ENCODE measurements at places on chromosomes 5 and 9.

GRCh38 chr5:181246276-181247049 is 2.8 kb upstream of the RACK1 start:
- DNase-seq: no peak

DNA sequence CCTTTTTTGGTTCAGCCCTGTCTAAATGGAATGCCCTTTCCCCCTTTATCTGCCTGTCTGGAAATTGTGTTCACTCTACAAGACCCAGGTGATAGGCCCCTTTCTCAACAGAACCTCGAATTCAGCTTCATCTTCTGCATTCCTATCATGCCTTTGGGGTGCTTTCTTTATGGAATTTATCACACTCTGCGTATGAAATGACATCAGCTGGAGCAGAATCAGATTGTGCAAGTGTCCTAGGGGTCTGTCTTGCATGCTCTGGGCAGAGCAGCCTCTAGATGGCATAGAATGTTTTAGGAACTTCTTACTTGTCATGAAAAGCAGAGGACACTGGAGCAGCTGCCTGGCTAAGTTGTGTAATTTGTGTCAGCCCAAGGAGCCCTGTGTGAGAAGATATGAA is 84.9 kb downstream of the ISL1 start:
- no peak for DNase-seq

- DNase-seq: peak; percentile 26
Measured at GRCh38 chr9:133460405-133461175, 812 bp downstream of the CACFD1 start.

GRCh38 chr5:181245427-181246275 is 1.9 kb upstream of the RACK1 start:
- no peak for DNase-seq

GRCh38 chr5:60497706-60498500 is 202.1 kb downstream of the DEPDC1B start:
- DNase-seq: no peak

GRCh38 chr5:153964191-153964879 is 74.4 kb downstream of the FAM114A2 start:
- no peak for DNase-seq

DNA sequence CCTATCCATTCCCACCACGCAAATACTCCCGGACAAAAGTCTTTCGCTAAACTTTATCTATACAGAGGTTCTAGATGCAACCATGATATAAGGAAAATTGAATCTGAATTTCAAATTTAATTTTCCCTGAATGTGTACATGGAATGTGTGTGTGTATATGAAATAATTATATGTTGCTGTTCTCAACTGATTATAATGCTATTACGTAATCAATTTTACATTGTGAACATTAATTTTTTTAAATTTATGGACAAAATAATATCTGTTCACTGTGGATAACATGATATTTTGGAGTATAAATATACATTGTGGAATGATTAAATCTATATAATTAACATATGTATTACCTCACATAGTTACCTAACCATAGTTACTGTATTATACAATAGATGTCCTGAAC is 1250.6 kb downstream of the EFNA5 start:
- DNase-seq: no peak

- no peak for DNase-seq
Measured at GRCh38 chr5:137115152-137115551, 384.0 kb downstream of the SPOCK1 start.

DNA sequence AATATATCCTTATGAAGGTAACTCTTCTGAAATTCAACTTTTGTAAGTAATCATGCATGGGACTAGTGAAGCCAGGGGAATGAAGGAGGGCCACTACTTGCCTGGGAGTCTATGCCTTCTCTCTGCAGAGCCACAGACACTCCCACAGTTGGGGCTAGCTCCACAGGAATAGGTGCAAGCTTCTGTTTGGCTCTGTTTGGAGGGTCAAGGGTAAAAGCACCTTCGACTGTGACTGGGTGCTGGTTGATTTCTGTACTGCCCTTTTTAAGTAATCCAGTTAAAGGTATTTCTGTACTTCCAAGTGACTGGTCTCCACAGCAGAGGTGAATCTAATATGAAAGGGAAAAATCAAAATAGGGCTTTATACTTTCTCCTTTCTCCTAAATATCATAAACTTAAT is 32.2 kb downstream of the CEP120 start:
- no peak for DNase-seq

- no peak for DNase-seq
Measured at GRCh38 chr5:116372931-116373597, 201.6 kb downstream of the SEMA6A start.

GRCh38 chr5:59069438-59070079 is 486.7 kb downstream of the RAB3C start:
- no peak for DNase-seq

GRCh38 chr9:138042640-138043039 is 165.1 kb downstream of the CACNA1B start:
- DNase-seq: no peak

DNA sequence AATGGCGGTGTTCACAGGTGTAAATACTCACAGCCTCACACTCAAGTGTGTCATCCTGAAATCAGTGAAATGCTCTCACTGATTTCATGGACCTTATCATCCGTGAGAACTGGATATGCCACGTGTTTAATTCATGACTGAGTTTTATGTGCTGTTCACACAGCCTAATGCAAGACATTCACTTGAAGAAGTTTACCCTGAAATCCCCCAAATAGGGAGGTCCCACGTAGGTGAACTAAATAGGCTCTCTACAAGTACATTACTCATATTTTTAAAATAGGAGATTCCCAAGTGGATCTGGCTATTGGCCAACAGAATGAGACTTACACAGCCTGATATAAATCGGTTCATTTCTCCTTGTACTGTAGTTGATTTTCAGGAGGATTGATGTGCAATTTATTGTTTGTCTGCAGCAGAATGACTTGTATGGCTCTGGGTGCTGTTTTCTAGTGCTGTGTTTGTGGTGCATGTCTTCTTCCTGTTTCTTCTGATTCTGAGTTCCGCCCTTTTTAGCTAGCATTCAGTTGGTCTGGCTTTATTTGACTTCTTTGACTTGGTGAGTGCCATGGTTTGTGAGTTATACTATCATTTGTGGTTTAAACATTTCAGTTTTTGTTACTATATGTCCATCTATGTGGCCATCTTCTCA is 25.1 kb downstream of the TRIO start:
- no peak for DNase-seq

GRCh38 chr5:108382784-108383330 is 959 bp upstream of the FBXL17 start:
- peak; percentile 71 for DNase-seq

DNA sequence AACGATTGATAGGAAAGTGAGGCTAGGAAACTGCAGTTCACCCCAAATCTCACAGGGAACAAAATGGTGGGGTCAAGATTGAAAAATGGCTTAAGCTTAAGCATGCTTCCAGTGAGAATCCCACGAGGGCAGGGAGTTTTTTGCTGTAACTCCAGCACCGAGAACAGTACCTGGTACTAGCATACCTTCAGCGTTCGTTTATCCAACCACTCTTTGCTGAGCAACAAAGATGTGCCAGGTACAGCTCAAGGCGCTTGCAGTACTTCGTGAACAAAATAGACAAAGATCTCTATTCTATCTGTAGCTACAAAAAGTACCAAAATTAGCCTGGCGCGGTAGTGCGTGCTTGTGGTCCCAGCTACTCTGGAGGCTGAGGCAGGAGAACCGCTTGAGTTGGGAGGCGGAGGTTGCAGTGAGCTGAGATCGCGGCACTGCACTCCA is 778 bp upstream of the PPP6C start:
- DNase-seq: peak; percentile 49

GRCh38 chr5:11323761-11324160 is 562.7 kb upstream of the DAP start:
- no peak for DNase-seq

- DNase-seq: no peak
Measured at GRCh38 chr5:127650022-127650421, 1.1 kb downstream of the CTXN3 start.

GRCh38 chr5:115758356-115758755 is 58.1 kb downstream of the CDO1 start:
- no peak for DNase-seq

GRCh38 chr5:154686490-154686889 is 68.7 kb upstream of the LARP1 start:
- peak; percentile 59 for DNase-seq

- no peak for DNase-seq
Measured at GRCh38 chr5:127555826-127556225, 38.4 kb downstream of the PRRC1 start.

GRCh38 chr5:14655146-14655741 is 9.3 kb upstream of the OTULIN start:
- DNase-seq: no peak

- DNase-seq: no peak
Measured at GRCh38 chr5:69225860-69226259, 8.8 kb upstream of the CDK7 start.

DNA sequence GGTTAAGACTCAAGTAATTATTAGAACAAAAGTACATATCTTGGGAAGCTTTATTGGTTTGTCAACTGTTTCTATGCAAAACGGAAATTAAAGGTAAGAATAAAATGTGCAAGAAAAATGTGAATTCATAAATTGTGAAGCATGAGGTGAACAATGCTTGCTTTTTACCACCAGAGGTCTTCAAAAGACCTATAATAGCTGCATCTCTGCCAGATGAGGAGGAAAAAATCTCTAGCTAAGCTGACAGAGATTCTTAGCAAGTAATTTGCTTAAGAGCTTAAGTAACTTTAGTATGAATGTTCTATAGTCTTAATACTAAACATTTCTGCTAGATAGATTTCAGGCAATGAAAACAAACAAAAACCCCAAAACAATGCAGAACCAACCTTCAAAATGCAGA is 54.1 kb downstream of the MRPS30 start:
- no peak for DNase-seq

DNA sequence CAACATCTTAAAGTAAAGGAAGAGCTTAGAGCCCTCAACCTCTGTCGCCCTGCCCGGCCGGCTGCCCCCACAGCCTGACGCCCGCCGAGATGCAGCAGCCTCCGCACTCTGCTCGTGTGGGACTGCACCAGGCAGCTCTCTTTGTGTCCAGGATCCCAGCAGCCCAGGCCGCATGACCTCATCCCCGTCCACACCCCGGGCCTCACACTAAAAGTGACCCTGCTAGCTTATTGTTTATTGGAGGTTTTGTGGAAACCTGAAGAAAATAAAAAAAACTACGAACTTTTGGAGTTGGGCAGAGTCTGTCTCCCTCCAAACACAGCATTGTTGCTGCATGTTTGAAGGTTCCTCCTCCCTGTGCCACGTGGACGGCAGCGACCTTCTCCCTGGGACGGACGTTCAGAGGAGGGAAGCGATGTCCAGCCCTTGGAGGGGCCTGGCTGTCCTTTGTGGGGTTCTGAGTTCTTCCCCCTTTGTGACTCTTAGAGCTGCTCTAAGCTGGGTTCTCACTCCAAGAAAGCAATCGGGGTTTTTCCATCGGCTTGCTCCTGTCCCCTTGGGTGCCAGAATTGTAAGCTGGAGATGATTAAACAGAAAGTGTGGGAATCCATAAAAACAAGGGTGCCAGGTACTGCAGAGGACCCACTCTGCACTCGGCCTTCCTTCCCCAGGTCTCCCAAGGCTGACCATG is 103.5 kb upstream of the COL5A1 start:
- no peak for DNase-seq

DNA sequence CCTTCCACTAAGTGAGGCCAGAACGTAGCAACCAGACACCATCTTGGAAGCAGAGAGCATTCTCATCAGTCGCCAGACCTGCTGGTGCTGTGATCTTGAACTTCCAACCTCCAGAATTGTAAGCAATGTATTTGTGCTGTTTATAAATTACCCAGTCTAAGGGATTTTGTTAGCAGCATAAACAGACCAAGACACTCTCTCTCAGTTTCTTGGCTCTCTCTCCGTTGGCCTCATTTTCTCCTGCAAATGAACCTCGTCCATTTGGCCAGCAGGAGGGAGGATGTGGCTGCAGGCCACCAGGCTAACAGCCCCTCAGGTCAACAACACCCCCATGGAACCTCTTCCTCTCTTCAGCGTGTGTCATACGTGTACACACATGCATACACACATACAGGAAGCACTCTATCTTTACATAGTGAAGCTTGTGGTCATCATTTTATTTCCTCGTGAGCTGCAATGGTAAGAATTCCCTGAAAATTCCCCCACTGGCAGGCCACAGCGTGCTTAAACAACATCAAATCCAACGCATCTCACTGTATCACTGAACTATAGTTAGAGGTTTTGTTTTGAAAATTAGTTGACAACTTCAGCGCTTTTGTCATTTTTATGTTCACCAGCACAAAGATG is 62.8 kb upstream of the PPP1R26 start:
- no peak for DNase-seq

- no peak for DNase-seq
Measured at GRCh38 chr5:67344870-67345269, 148.3 kb upstream of the CD180 start.

GRCh38 chr9:87201351-87201751 is 254.0 kb upstream of the GAS1 start:
- no peak for DNase-seq

DNA sequence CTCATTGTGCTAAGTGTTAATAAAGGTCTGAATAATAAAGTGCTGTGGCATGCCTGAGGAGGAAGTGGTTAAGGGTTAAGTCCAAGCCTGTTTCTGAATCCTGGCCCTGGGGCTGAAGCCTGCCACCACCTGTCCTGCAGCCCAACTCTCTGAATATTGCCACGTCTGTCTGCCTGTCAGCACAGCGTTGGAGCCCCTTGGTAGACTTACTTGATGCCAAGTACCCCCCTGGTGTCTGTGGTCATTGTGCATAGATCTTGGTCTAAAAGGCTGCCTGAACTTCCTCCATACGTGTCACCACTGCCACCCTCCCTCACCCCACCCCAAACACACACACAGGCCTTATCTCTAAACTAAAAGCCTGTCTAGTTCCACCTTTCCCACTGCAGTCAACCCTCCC is 35.4 kb upstream of the SLC2A8 start:
- peak; percentile 7 for DNase-seq

DNA sequence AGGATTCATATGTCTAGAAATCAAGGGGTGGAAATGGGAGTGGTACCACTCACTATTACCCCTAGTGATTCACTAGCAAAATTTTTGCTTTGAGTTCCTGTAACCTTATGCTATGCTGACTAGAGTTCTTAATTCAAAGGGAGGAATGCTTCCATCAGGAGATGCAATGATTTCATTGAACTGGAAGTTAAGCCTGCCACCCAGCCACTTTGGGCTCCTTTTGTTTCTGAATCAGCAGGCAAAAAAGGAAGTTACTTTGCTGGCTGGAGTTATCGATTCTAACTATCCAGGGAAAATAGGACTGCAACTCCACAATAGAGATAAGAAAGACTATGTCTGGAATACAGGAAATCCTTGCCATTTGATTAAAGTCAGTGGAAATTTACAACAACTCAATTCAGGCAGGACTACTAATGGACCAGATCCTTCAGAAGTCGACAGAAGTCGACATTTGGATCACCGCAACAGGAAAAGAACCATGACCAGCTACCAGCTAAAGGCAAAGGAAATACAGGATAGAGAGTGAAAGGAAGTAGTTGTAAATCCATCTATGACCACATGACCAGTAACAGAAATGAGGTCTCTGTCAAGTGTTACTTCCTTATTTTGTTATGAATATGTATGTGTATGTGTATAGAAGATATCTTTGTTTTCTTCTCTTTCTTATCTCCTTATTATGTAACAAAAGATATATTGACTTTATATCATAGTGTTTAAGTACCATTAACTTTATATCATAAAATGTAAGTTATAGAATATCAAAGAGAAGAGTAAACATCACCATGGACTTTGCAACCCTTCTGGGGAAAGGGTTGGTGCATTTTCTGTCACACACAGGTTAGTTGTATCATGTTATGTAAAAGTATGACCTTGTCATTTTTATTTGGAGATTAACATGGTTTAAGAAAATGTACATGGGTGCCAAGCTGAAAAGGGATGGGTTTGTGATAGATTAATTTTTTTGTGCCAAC is 198.7 kb upstream of the HAPLN1 start:
- no peak for DNase-seq

- peak; percentile 68 for DNase-seq
Measured at GRCh38 chr5:14665949-14666348, 1.4 kb downstream of the OTULIN start.

Data from erythroblast (primary cell).